ENCODE measurements at places on chromosomes 1 and 21.

GRCh38 chr1:55632058-55632457, 416.9 kb upstream of the USP24 start:
- no peak for DNase-seq

DNA sequence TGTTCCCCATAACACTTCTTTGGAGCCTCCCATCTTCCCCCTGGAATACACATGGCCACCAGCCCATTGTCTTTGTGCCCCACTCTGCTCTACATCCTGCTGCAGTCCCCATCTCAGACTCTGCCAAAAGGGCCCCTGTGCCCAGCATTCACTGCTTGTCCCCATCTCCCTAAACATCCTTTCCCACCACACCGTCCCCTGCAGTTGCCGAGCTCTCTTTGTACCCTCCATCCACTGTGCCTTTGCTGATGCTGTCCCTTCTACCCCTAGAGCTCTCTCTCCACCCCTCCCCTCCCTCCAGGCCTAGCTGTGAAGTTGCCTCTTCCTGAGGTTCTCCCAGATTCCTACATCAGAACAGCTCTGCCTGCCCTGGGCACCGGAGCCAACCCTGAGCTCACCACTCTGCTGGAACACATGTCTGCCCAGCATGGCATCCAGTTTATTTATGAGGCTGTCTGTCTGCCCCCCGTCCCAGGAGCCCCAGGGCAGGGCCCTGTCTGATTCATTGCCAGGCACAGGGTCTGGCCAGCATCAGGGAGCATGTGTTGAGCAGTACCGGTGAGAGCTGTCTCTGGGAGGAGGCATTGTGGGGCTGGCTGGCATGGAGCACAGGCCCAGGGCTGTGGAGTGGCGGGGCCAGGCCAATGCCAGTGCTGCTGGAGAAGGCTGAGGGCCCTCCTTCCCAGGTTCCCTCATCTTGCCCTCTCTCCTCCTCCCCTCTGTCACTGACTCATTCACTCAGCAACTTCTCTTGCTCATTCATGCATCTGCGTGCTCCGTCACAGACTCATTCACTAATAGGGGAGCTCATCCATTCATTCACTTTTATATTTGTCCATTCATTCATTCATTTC, 28.8 kb downstream of the EDN2 start:
- no peak for DNase-seq

GRCh38 chr1:191668525-191668924, 489.7 kb upstream of the RGS18 start:
- DNase-seq: no peak

DNA sequence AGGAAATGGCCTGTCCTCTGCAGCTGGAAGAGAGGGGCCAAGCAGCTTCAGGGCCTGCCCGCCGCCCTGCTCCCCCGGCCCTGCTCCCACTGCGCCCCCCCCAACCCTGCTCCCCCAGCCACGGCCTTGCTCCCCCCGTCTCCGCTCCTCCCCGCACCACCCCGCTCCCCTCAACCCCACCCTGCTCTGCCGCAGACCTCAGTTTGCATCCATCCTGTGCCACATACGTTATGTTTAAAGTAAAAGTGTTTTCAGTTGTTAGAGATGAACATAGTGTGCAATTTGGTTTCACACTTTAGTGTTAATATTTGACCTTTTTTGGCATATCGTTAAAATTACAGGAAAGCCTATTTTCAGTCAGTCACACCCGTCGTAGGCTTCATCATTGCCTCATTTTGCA, 34.1 kb upstream of the DIP2A start:
- no peak for DNase-seq

DNA sequence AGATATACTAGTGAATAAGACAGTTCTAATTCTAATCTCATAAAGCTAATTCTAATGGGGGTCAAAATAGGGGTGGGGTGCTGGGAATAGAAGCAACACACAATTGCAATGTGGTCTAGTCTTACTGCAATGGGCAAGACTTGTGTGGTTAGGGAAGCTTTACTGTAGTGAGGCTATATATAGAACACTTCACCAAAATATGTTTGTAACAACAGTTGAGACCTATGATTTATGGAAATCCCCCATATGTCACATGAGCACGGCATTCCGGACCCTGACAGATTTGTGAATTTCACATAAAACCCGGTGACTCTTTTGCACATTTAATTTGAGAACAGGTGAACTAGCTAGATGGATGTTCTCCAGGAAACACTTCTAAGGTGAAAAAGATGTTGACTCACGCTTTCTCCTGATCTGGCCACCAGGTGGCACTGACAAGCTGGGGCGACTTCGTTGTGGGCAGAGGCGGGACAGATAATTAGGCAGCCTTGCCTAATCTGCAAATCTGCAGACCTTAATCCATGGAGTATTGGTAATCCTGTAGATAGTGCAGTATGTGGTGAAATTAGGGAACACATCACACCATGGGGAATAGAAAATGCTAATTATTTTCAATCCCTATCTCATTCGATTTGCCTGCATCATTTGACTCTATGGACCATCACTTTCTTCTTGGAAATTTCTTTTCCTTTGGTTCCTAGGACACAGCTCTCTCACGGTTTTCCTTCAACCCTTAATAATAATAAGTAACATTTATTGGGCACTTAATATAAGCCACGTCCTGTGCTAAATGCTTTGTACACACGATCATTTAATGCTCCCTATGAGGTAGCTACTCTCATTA, 37.7 kb downstream of the KIAA0040 start:
- no peak for DNase-seq

- no peak for DNase-seq
Observed at GRCh38 chr1:177333936-177334595, 163.3 kb downstream of the BRINP2 start.

- no peak for DNase-seq
Observed at GRCh38 chr1:116568662-116569380, 2.0 kb downstream of the CD58 start.

- no peak for DNase-seq
Observed at GRCh38 chr1:70552662-70553566, 141.8 kb downstream of the CTH start.
